Activated CD4-positive, alpha-beta T cell treated with anti-CD3 and anti-CD28 coated beads for 48 hours (primary cell): ENCODE measurements at places on chromosomes 1 and 21.

DNA sequence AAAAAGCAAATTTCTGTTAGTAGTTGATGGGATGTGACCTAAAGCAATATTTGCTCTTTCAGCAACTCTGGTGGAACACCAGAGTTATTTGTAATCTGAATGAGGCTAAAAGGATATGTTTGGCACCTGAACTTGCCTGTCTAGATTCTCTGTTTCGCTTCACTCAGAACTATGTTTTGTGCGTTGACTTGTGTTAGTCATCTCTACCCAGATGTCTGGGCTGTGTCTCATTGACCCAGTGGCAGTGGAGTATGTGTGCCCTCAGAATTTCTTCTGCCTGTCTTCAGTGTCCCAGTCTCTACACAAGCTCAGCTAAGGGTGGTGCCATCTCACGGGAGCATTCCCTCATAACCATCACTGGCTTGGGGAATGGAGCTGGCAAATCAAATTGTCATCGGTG lies 13.9 kb downstream of the KCNK1 start:
- DNase-seq: peak; percentile 8

DNA sequence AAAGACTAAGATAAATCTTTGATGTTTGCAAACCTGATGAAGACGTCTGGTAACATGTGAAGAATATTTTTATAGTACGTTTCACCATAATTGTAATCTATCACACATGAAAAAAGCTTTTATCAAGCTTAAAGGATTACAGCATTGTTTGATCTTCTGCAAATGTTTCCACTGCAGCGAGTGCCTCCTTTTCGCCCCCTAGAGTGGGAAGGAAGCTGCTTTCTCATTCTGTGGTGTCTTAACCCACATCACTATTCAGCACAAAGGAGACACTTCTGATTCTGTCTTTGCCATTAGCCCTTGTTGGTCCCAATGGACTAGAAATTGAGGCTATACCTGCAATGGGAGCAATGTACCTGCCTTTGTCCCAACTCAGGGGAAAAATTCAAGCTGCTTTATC lies 46.0 kb upstream of the IL12RB2 start:
- DNase-seq: peak; percentile 49

GRCh38 chr1:66138613-66139012 lies 345.9 kb downstream of the PDE4B start:
- no peak for DNase-seq

GRCh38 chr1:112511897-112512296 lies 3.1 kb downstream of the WNT2B start:
- no peak for DNase-seq
